Esophagus muscularis mucosa (tissue), 4 donors: ENCODE measurements at places on chromosomes 16 and 17. TPM values are rescaled to one million over a fixed set of nuclear protein-coding genes. Genes with fewer than 3 reads are reported as not detected.

PLLP gene
- 5.4 TPM for total RNA-seq

ATP2C2 gene
- not detected for total RNA-seq

SCARF1 gene
- total RNA-seq, result 13.7 TPM

INTS2 gene
- 10.6 TPM for total RNA-seq

GUCY2D gene
- total RNA-seq, result not detected

RAB26 gene
- not detected for total RNA-seq
